Activated naive CD4-positive, alpha-beta T cell treated with anti-CD3 and anti-CD28 coated beads, Interleukin-2, amount 10 ng/mL, durations not matched to agents 7 days and 5 days (primary cell): ENCODE measurements at places on chromosomes 12 and 14.

DNA sequence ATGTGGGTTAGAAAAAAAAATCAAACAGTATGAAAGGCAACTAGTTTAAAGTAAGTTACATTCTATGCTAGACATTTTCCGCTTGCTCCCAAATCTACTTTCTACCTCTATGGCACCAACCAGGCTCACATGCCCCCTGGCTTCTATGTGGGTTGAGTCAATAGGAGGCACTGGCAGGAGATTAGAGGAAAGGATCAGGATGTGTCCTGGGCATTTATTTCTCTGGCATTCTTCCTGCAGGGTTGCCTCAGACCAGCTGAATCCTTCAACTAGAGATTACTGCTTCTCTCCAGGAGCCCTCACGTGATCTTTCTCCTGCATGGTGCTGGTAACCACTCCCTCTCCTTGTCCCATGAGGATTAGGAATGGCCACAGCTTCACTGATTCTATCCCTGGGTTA lies 14.9 kb upstream of the CCDC60 start:
- no peak for DNase-seq

- DNase-seq = no peak
Observed at GRCh38 chr14:65487783-65488494, 75.4 kb downstream of the FUT8 start.

GRCh38 chr14:55976655-55977054 lies 141.6 kb upstream of the PELI2 start:
- no peak for DNase-seq

DNA sequence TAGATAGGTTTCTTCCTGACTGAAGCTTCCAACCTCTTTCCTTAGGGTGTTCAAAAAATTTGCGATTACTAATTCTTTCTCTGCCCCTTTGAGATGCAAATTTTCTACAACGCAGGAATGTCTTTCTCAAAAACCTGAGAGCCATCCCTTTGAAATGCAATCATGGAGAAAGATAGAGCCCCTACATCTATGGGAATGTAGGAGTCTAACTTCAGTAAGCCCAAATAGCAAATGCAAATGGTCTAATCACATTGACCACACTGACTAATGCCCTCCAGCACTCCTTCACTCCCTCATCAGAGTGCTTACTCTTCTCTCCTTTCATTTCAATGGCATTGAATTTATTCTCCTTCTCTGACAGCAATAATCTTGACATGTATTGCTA lies 107.1 kb downstream of the SLC6A15 start:
- DNase-seq = no peak

- DNase-seq = no peak
Observed at GRCh38 chr14:104429291-104429861, 150.2 kb upstream of the C14orf180 start.

DNA sequence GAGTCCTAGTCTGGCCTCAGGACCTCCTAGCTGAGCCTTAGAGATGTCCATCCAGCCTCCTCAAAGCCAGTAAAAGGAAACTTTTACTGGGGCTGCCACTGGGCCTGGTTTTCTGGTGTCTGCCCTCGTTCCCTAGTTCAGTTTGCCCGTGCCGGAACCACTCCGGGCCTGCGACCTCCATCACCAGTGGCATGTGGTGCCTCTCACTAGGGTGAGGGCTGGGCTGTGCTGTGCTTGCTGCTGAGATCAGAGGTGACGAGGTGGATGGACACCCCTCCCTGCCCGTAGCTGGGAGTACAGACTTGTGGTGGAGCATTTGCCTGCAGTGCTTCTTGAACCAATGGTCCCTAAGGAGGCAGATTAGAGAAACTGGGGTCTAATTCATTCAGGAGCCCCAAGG lies 75.7 kb downstream of the B4GALNT3 start:
- DNase-seq = no peak

DNA sequence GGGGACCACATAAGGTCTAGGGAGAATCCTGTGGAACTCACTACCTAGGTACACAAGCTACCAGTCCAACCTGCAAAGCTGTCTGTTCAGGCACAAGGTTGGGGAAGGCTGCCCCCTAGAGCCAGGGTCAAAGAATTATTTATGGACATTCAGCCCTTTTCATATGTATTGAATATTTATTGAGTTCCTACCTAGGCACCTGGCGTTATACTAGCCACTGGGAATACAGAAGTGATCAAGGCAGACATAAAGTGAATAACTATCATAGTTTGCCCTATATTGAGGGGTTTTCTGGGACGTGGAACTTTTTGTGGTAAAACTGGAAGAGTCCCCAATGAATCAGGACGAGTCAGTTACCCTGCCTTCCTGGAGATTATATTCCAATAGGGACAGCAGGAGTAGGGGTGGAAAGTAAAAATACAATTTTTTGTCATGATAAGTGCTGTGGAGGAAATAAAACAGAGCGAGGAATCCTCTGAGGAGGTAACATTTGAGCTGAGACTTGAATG lies 5.8 kb upstream of the SLC48A1 start:
- peak; percentile 86 for DNase-seq

DNA sequence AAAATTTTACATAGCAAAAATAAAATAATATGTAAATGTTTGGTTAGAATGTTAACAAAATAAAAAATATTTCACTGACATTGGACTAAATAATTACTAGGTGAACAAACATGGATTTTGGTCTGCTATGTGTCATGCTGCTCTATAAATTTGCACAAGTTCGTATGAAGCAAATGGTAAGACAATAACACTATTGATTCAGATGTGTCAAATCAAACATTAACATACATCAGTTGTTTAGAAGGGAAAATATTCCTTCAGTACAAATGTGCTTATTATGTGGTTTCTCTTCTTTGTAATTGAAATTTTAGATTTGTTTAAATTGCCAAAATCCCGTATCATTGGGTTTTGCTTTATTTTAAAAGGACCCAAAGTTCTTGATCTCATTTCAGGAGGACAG lies 46.9 kb downstream of the PAWR start:
- no peak for DNase-seq

- no peak for DNase-seq
Observed at GRCh38 chr14:50489851-50490250, 42.5 kb downstream of the MAP4K5 start.

DNA sequence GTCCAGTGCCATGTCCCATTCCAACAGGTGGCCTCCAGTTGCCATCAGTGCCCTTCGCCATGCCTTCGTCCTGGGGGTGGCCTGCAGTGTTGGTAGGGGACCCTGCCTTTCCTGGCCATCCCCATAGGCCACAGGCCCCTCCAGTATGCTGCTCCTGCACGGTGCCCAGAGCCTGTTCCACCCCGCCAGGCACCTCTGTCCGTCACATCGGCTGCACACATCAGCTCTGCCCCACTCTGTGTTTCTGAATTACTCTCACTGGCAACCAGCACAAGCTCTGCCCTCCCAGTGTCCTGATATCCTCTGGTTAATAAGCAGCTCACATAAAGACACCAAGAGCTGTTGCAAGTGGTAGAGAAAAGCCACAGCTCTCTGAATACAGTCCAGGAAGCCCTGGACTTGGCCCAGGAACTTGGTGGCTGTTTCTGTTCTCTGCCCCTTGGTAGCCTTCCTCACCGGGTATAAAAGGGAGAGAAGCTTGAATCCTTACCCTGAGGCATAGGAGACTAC lies 31.3 kb upstream of the ATP2A2 start:
- no peak for DNase-seq

- no peak for DNase-seq
Observed at GRCh38 chr14:68757618-68758081, 35.2 kb downstream of the ZFP36L1 start.

DNA sequence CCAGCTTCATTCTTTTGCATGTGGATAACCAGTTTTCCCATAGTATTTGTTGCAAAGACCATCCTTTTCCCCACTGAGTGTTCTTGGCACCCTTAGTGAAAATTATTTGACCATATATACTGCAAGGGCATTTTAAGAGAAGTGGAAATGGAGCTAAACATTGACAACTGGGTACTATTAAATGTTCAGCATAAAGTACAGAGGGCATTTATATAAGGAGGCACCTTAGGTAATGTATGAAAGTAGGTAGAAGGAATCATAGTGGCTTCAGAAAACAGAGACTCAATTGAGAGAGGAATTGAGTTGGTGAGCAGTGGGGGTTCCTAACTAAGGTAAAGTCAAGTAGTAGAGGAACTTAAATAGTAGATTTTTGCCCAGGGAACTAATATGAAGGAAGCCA lies 34.5 kb upstream of the SMCO2 start:
- DNase-seq = no peak

- no peak for DNase-seq
Observed at GRCh38 chr14:79144896-79145295, 974.7 kb downstream of the NRXN3 start.

- no peak for DNase-seq
Observed at GRCh38 chr12:93103154-93103553, 174.1 kb upstream of the EEA1 start.
